ENCODE measurements at places on chromosomes 11 and 22.

DNA sequence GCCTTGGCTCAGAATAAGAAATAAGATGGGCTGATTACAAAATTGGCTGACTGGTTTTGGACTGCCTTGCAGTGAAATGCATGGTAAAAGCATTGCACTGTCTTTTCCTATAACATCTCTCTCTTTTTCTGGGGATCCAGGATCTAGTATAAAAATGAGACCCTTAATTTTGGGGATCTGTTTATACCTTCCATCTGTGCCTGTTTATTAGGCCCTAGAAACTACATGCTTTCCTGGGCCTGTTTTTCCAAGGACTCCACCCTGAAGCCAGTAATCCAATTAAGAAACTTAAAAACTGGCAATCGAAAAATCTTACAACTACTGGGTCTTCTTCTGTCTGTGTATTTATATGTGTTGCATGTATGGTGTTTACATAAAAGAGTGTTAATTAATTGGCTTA is 14.5 kb downstream of the HORMAD2 start:
- DNase-seq = no peak

DNA sequence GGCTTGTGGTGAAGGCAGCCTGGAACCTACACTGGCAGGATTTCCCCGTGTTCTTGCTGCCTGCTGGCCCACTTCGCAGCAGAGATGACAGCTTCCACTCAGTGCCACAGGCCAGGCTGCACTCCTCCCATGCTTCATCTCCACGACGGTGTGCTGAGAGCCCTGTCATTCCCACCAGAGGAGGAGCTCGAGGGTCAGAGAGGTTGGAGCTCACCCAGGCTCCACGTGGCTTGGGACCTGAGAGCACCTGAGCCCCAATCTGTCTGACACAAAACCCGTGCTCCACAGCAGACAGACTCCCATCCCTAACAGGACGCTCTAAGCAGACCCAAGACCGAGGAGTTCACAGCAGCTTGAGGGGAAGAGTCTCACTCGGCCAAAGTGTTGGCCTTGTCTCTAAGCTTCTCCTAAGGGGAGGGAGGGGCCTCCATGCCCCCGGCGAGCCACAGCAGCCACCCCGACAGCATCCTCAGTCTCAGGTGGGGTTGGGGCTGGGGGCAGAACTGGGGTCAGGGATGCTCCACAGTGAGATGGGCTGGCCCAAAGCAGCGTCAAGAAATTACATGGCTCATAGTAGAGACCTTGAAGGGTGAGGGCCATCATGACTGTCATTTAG is 10.7 kb downstream of the LRFN4 start:
- DNase-seq = no peak

- DNase-seq = no peak
Observed at GRCh38 chr22:42855211-42855610, 1.9 kb downstream of the ARFGAP3 start.

DNA sequence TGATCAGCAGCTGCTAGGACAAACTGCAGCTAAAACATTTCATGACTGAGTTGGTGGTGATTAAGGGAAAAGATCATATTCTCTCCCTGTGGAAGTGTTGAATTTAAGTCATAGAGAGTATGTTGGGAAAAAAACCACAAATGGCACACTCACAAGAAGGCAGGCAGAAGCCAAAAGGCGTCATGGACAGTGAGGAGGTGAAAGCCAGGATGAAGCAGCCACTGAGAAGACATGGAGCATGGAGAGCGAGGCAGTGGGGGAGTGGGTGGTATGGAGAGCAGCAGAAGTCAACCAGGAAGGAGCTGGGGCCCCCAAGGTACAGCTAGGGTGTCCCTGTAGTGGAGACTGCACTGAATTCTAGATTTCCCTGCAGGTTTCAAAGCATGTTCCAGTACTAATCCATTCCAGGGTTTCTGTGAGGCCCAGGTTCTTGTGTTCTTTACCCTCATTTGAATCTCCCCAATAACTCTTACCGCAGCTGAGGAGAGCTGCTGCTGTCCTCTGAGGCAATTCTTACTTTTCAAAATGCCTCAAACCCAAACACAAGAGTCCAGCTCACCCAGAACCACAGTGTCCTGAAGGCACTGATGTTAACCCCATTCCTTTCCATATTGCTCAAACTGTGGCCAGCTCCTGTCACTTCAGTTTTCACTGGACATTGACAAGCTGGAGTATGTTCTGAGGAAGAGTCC is 191.8 kb upstream of the E2F8 start:
- no peak for DNase-seq

- no peak for DNase-seq
Observed at GRCh38 chr11:70303070-70303469, 32.6 kb downstream of the PPFIA1 start.

GRCh38 chr11:8318536-8318935 is 54.9 kb upstream of the LMO1 start:
- DNase-seq = no peak

GRCh38 chr22:39431216-39431801 is 25.5 kb upstream of the MGAT3 start:
- no peak for DNase-seq

DNA sequence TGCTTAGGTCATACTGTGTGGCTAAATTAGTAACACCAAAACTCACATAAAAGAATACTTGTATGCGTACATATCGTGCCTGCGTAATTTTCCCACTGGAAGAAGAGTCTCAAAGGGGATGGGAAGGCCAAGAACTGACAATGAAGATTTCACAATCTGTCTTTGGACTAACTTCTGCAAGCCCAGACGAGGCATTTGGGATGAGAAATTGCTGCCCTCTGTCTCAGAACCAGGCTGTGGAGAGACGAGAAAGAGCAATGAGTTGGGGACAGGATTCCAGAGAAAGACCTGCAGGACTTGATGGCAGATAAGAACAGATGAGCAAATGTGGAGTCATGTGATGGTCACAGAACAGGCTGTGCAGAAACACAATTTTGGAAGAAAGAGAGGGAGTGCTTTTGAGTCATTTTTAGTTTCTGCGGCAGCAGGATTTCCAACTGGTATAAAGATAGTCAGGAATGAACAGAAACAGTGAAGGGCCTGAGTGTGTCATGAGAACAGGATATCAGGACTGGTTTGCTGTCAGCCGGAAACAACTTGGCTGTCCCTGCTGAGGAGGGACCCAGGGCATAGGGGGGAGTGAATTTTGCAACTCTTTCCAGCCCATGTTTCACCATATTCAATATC is 82.7 kb upstream of the CTSC start:
- DNase-seq = no peak

DNA sequence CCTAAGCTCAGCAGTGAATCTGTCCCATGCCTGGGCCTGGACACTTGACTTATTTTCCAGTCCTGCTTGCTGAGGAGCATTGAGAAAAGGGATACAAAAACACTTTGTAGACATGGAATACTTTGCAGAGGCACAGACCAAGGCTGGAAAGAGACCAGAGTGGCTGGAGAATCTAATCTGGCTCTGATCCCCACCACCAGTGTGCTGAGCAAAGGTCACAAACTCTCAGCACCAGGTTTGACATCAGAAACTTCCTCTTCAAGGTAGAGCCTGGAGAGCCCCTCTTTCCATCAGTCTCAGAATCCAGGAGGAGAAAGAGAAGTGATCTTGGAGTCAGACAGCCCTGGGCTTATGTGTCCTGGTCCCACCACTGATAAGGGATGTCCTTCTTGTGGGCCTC is 53.5 kb downstream of the ISX start:
- DNase-seq = no peak

DNA sequence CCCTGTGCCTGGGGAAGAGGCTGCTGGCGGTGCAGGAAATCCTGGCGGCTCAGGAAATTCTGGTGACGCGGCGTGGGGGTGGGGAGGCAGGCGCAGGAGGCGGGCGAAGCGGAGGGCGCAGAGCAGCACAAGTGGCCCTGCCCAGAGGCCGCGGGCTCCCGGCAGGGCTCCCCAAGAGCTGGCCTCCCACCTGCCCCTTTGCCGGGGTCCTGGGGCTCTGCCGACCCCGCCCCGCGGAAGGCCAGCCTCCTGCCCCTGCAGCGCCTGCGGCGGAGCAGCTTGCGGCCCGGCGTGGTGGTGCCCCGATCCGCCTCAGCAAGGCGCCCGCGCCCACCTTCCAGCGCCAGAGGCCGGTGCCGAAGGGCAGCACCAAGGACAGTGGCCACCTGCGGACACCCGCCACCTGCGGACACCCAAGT is 100.2 kb upstream of the OR4C13 start:
- no peak for DNase-seq

GRCh38 chr11:15117751-15118150 is 3.0 kb downstream of the INSC start:
- DNase-seq = no peak

DNA sequence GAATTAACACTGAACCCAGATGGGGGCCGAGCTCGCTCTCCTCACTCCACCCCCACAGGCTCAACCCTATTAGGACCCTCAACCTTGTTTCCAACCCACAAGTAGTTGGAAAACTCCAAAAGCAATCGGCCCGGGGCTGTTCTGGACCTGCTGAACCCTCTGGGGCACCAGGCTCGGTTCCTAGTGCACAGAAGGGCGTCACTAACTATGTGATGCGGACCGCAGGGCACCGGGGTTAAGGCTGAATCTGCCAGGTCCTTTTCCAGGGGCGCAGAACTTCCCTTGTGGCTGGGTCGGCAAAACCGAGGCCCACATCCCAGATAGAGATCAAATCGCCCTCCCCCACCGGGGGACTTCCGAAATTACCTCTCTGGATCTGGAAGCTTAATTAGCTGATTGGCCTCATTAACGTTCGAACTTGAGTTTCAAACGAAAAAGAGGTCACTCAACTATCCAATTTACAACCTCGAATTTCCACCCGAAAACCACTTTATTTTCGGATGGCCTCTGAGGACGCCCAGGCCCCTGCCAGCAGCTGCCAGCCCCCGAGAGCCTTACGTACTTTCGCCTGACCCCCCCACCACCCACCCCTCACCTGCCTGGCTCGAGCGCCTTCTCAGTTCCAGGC is 1.7 kb downstream of the SHANK2 start:
- DNase-seq = no peak

GRCh38 chr11:48164836-48165235 is 51.8 kb upstream of the OR4B1 start:
- no peak for DNase-seq

DNA sequence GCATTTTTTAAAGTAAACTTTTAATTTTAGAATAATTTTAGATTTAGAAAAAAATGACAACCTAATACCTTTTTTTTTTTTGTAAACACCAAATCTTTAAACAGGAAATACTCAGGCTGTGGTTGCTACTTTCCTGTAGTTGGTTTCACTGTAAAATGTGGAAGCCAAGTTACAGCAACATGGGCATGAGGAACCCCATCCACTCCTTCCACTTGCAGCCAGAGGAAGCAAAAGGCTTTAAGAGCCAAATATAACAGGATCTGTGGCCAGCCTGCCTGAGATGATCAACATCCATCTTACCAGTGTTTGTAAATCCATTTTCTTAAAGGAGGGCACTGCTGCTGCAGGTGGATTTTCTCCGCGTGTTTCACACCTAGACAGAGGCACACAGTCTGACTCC is 66.2 kb downstream of the TNRC6B start:
- DNase-seq = no peak

DNA sequence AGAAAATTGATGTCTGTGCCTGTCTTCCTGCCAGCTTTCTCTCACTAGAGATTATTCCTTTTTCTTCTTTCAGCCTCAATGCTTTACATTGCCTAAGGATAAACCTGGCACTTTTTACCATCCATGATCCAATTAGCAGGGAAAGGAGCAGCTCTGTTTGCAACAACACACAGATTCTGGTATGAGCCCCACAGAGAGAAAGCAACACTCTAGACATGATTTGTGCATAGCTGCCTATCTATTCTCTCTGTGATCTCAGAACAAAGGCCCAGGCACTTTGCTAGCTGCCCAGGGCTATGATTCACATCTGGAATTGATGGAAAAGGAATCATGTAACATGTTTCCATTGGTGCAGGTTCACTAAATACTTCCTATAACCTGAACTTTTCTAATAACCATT is 685.0 kb downstream of the ETS1 start:
- no peak for DNase-seq

DNA sequence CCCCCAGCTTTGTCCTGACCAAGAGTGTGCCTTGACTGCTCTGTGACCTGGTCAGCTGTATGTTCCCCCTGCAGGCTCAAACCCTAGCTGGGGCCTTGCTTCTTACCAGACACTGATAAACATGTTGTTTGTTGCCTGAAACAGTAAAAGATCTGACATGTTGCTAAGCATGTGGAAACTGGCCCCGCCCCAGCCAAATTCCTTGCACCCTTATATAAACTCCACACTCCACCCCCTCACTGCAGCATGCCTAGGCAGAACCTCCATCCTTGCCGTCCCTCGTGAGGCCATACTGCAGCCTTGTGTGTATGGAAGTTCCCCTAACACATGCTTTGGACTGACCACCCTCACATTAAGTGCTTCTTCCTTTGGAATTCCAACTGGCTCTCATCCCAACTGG is 27.3 kb downstream of the LRRC74B start:
- DNase-seq = no peak

DNA sequence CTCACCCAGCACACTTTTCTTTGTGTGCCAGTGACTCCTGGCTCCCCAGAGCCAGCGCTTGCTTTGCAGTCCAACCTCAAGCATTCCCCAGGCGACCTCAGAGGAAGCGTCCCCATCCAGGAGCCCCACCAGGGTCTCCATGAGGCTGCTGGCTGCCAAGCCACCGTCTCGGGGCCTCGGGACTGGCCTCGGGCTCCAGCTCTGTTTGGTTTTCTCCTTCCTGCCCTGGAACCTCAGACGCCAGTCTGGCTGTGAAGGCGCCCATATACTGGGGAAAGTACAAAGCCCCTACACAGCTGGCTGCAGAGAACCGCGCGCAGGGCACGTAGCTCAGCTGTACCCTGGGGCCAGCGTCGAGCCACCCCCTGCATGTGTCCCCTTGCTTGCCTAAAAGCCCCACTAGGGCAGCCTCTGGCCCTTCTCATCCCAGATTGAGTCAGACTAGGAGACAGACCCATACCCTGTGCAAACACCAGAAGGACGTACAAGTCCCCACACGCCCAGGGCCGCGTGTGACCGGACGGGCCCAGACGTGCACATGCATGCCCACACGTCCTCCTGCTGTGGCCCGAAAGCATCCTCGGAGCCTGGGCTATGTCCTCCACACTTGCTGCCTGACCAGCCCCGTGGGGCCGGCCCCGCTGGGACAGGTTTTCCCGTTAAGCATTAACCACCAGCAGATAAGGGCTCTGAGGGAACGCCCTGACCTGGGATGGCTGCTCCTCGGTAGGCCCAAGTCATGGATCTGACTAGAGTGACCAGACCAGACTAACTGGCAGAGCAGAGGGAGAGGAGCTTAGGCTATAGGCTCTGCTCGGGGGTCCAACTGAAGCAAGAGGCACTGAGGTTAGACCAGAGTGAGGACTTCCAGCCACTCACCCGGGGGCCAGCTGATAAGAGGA is 4.2 kb upstream of the SYT8 start:
- no peak for DNase-seq

DNA sequence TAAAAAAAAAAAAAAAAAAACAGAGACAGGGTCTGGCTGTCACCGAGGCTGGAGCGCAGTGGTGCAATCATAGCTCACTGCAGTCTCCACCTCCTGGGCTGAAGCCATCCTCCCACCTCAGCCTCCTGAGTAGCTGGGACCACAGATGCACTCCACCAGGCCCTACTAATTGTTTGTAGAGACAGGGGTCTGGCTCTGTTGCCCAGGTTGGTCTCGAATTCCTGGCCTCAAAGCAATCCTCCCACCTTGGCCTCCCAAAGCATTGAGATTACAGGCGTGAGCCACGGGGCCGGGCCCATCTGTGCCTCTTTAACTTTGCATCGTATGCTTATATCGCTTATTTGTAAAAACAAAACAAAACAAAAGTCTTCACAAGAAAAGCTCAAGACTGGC is 3.1 kb downstream of the CPT1A start:
- DNase-seq = no peak
